ENCODE measurements at places on chromosomes 5 and 9. TPM values are rescaled to one million over a fixed set of nuclear protein-coding genes. Genes with fewer than 3 reads are reported as not detected.

DNA sequence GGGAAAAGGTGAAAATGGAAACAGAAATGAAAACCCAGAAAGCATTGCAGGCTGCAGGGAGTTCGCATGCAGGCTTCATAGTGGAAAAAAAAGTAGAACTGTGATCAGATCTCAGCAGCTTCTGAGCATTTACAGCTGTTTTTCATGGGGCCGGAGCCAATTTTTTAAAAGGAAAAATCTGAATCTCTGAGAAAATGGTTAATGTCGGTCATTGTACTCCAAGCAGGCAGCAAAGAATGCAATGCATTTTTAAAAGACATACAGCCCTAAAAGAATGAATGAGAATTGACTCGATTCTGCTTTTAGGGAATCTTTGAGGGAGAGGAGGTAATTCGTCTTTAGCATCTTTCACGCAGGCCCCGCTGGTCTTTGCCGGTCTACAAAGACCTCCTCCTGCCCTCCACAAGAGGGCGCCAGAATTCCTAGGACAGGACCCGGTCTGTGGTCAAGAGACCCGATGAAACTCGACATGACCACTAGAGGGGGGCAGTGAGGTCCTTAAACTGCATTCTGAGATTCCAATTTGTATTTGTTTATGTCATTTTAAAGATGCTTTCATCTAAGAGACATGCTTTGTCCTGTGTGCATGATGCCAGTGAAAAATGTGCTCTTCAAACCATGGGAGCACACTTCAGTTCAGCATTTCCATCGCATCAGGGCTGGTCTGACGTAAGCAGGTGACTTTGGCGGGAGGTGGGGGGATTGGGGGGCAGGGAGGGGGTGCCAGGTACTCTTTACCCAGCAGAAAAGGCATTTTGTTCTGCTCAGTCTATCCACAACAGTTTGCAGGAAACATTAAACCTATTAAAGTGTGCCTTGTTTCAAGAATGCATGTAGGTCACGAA is 43.7 kb upstream of the TMEM252 start:
- H3K4me1 ChIP-seq = no peaks in the 10 kb centered on the region
- no peaks in the 10 kb centered on the region for H3K36me3 ChIP-seq
- no peak overlapping the region for H3K27ac ChIP-seq

The GNA14 gene
- not detected for total RNA-seq

The PCDHA1 gene
- total RNA-seq = not detected

GRCh38 chr9:131728961-131729360 is 10.9 kb downstream of the RAPGEF1 start:
- DNase-seq = peak; percentile 59
- H3K36me3 ChIP-seq = peaks cover 23% of the 10 kb centered on the region
- peak overlapping the region; percentile 96 for H3K27ac ChIP-seq
- H3K4me1 ChIP-seq = peaks cover 89% of the 10 kb centered on the region
- H3K27me3 ChIP-seq = no peaks in the 10 kb centered on the region

DNA sequence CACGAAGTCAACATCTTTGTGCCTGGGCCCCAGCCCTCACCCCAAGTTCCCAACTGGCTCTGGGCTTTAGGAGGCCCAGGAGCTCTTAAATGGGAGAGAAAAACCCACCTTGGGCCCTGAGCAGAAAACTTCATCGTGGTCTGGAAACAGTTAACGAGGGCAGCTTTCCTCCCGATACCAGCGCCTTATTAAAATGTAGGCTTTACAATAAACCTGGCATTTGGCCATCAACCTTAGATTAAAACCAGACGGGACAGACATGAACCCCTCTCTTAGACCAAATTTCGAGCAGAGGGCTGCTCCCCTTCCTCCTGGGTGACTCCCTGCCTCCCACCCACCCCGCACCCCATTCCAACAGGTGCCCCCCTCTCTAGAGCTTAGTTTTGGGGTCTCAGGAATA is 39.4 kb downstream of the PRRX2 start:
- no peaks in the 10 kb centered on the region for H3K36me3 ChIP-seq
- H3K4me1 ChIP-seq = no peaks in the 10 kb centered on the region
- H3K27me3 ChIP-seq = peaks cover 17% of the 10 kb centered on the region
- H3K27ac ChIP-seq = no peak overlapping the region
- DNase-seq = no peak
- no peak overlapping the region for H3K4me3 ChIP-seq

DNA sequence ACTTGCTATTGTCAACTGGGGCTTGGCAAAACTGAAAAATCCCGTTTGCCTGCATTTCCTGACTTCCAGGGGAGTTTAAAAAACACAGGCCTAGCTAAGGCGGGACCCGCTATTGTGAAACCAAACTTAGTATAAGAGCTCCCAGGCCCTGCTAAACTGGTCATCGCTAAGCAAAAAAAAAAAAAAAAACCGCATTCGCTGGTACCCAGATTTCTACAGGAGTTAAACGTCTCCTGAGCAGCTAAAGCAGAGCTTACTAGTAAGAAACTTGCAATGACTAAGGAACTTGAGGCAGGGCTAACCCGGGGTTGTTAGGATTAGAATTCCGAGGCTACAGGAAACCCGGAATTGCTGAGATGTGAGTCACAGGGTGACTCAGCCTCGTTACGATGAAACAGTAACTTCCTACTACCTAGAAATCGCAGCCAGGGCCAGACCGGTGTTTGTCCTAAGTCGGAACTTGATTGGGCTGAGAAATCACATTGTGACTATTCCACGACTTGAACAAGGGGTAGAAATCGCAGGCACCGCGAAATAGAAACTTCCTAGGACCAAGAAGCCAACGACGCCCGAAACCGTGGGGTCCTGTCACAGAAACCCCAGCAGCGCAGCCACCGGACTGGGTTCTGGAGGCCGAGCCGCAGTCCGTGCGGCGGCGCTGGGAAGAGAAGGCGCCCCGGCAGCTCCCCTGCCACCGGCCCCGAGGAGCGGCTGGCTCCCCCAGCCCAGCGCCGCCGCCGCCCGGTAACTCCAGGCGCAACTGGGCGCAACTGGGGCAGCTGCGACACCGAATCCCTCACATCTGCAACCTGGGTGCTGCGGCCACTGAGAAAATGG is 89.4 kb downstream of the ANXA2R start:
- H3K4me3 ChIP-seq = peak overlapping the region; percentile 83
- H3K27me3 ChIP-seq = no peaks in the 10 kb centered on the region
- DNase-seq = peak; percentile 85
- H3K4me1 ChIP-seq = peaks cover 33% of the 10 kb centered on the region

- H3K27ac ChIP-seq = no peak overlapping the region
- DNase-seq = no peak
- H3K27me3 ChIP-seq = no peaks in the 10 kb centered on the region
- peaks cover 42% of the 10 kb centered on the region for H3K4me1 ChIP-seq
- no peak overlapping the region for H3K4me3 ChIP-seq
These were observed 5.4 kb upstream of the ANXA1 start for GRCh38 chr9:73146111-73146815.

The FAT2 gene
- total RNA-seq = not detected

DNA sequence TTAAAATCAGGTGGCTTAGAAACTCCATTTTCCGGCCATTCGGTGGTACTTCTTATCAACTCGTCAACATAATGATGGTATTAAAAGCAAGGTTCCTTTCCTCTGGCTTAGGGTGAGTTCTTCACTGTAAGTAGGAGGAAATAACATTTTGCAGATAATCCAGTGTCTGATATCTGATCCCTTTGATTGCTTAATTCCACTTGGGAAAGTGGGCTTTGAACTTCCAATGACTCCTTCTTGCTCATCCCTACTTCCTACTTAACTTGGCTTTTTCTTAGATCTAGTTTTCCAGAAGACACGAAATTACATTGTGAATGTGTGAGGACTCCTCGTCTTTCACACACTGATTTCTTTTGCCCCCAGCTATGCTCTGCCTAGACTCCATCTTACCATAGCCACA is 31.5 kb downstream of the DDX31 start:
- no peak for DNase-seq
- no peaks in the 10 kb centered on the region for H3K27me3 ChIP-seq
- H3K4me1 ChIP-seq = no peaks in the 10 kb centered on the region
- peaks cover 1% of the 10 kb centered on the region for H3K36me3 ChIP-seq
- no peak overlapping the region for H3K27ac ChIP-seq

DNA sequence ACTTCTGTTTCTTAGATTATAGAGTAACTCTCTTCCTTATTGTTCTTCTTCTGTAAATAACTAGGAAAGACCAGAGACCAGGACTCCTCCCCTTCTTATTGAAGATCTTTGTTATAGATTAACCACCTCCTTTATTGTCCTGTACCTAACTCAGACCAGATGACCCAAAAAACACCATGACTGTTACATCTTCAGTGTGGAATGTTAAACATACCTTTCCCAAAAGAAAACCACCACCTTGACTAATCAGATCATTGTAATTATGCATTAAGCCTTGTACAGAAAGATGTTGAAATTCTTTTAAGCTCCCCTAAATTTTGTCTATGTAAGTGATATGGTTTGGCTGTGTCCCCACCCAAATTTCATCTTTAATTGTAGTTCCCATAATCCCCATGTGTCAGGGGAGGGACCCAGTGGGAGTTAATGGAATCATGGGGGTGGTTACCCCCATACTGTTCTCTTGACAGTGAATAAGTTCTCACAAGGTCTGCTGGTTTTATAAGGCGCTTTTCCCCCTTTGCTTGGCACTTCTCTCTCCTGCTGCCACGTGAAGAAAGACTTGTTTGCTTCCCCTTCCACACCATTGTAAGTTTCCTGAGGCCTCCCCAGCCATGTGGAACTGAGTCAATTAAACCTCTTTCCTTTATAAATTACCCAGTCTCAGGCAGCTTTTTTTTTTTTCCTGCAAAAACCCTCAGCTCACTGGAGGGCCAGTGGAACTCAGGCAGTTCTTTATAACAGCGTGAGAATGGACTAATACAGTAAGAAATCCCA is 26.3 kb downstream of the ARSB start:
- H3K36me3 ChIP-seq = peaks cover 21% of the 10 kb centered on the region
- H3K4me1 ChIP-seq = peaks cover 4% of the 10 kb centered on the region
- H3K4me3 ChIP-seq = no peak overlapping the region
- H3K27me3 ChIP-seq = no peaks in the 10 kb centered on the region
- H3K27ac ChIP-seq = no peak overlapping the region
- DNase-seq = no peak

- no peaks in the 10 kb centered on the region for H3K36me3 ChIP-seq
- H3K27ac ChIP-seq = no peak overlapping the region
- H3K4me1 ChIP-seq = no peaks in the 10 kb centered on the region
These were observed 469.0 kb upstream of the MEF2C start for GRCh38 chr5:89351975-89352374.

- H3K4me1 ChIP-seq = peaks cover 9% of the 10 kb centered on the region
- DNase-seq = peak; percentile 89
- peaks cover 23% of the 10 kb centered on the region for H3K36me3 ChIP-seq
- no peak overlapping the region for H3K27ac ChIP-seq
- H3K4me3 ChIP-seq = no peak overlapping the region
These were observed 20.3 kb downstream of the PTPA start for GRCh38 chr9:129131300-129132145.

DNA sequence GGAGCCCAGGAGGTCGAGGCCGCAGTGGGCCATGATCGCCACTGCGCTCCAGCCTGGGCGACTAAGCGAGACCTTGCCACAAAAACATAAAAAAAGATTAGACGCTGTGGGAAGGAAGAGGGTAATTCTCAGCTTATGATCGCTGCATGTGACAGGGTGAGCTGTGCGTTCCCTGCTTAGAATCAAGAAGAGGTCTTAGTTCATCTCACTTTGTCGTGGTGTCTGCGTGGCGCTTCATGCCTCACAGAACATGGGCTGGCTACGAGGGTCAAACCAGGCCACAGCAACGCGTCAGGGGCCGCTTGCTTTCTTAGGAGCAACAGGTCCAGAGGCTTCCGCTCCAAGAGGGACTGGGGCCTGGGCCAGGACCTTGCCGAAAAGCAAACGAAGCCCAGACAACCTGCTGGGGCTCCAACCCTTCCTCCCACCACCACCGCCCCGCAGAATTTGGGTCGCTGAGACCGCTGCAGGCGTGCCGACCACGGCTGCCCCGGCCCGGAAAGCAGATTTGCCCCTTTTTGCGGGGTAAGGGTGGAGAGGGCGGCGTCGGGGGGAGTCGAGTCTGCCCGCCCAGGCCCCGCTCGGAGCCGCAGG is 10.0 kb upstream of the GRIN1 start:
- H3K27ac ChIP-seq = peak overlapping the region; percentile 92
- peak; percentile 55 for DNase-seq
- peak overlapping the region; percentile 83 for H3K4me3 ChIP-seq

The SUB1 gene
- 525 TPM for total RNA-seq

DNA sequence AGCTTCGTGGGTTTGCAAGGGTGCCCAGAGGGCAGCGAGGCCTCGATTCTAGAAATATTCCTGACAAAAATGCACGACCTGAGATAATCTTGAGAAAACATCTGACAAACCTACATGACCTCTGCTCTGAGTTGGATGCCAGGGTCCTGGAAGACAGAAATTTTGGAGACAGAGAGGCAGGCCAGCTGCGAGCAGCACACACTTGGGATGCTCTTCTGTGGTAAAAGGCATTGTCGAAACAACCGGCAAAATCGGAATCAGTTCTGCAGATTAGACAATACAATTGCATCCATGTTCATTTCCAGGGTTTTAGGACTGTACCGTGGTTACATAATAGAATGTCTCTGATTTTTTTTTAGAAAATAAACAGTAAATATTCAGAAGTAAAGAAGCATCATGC is 74.2 kb downstream of the GADD45G start:
- peaks cover 7% of the 10 kb centered on the region for H3K4me1 ChIP-seq
- DNase-seq = no peak
- no peaks in the 10 kb centered on the region for H3K27me3 ChIP-seq
- no peak overlapping the region for H3K4me3 ChIP-seq
- no peak overlapping the region for H3K27ac ChIP-seq
- no peaks in the 10 kb centered on the region for H3K36me3 ChIP-seq

GRCh38 chr5:1864896-1865440 is 17.8 kb downstream of the IRX4 start:
- peaks cover 18% of the 10 kb centered on the region for H3K27me3 ChIP-seq
- no peak for DNase-seq
- H3K27ac ChIP-seq = no peak overlapping the region
- H3K36me3 ChIP-seq = no peaks in the 10 kb centered on the region
- no peaks in the 10 kb centered on the region for H3K4me1 ChIP-seq

- H3K36me3 ChIP-seq = no peaks in the 10 kb centered on the region
- H3K4me1 ChIP-seq = no peaks in the 10 kb centered on the region
- H3K27ac ChIP-seq = no peak overlapping the region
- H3K4me3 ChIP-seq = no peak overlapping the region
These were observed 381.1 kb upstream of the ACTBL2 start for GRCh38 chr5:57863661-57864060.

The ELP1 gene
- total RNA-seq = 26.1 TPM

DNA sequence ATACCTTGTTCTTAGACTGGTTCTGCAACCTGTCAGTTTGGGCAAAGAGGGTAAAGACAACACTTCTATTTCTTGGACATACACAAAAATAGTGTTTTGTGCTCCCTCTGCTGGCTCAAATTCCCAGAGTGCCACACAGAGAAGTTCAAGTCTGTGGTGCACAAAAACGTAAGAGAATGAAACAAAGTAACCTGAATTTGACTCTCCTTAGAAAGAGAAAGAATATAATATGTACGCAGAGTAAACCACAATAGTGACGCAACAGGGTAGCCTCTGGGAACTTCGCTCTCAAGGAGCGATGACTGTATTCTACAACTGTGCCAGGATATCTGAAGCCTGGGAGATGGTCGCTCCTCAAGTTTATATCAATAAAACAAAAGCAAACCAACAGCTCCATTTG is 18.5 kb downstream of the DDX31 start:
- no peak overlapping the region for H3K27ac ChIP-seq
- H3K27me3 ChIP-seq = no peaks in the 10 kb centered on the region
- no peaks in the 10 kb centered on the region for H3K4me1 ChIP-seq
- peaks cover 12% of the 10 kb centered on the region for H3K36me3 ChIP-seq
- no peak overlapping the region for H3K4me3 ChIP-seq

Data from activated CD8-positive, alpha-beta memory T cell treated with anti-CD3 and anti-CD28 coated beads, Interleukin-2, amount 10 ng/mL, durations not matched to agents 7 days and 5 days (primary cell).